Omental fat pad (tissue), 4 donors: ENCODE measurements at places on chromosomes 16 and 17. TPM values are rescaled to one million over a fixed set of nuclear protein-coding genes. Genes with fewer than 3 reads are reported as not detected.

KCNH6 gene
- total RNA-seq = not detected

PPY gene
- not detected for total RNA-seq

VPS9D1 gene
- 6.4 TPM for total RNA-seq

PRR11 gene
- 0.93 TPM for total RNA-seq

GRB7 gene
- total RNA-seq = 19.3 TPM

TBC1D3G gene
- total RNA-seq = not detected

TBC1D3B gene
- total RNA-seq = 1.9 TPM

ZNF213 gene
- 4.1 TPM for total RNA-seq

OSGIN1 gene
- 12.1 TPM for total RNA-seq

DRC3 gene
- 1.6 TPM for total RNA-seq

ASPA gene
- total RNA-seq = 6.4 TPM

DNA sequence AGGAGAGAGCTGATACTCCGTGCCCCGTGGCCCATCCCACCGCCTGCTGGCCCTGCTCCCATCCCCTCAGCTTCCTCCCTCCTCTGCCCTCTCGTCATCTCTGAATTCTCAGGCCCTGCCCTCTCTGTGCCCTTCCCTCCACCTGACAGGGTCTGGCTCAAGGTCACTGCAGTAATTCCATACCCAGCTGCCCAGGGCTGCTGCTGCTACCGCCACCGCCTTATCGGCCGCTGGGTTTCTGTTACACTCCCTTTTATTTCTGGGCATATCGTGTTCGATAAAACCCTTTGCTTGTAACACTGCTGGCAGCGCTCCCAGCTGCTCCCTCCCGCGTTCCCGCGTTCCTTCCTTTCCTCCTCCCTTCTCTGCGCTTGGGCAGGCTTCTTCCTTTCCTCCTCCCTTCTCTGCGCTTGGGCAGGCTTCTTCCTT lies 1.2 kb downstream of the EPN3 start:
- DNase-seq = no peak

DNA sequence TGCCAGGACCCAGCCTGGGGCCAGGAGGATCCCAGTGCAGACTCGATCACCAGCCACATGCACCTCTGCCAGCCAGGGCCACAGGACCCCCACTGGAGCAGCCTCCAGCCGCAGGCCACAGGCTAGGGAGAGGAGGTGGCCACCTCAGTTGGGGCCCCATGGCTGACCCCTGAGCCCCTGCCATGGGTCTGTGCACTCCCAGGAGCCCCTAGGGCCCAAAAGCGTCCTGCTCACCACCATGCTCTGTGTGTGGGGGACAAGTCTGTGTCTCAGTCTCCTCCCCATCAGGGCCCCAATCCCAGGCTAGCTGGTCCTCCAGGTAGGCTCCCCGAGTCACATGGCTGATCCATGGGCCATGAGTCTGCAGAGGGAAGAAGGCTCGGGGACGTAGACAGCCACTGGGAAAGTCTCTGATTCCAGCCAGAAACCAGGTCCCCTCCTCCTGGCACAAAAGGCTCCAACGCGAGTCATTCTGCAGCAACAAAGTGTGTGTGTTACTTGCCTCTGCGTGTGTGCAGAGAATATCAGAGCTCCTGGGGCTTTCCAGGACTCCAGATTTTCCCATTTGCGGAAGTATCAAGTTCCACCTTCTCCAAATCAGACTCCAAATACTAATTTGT lies 6.1 kb upstream of the PRSS8 start:
- DNase-seq = no peak

DNA sequence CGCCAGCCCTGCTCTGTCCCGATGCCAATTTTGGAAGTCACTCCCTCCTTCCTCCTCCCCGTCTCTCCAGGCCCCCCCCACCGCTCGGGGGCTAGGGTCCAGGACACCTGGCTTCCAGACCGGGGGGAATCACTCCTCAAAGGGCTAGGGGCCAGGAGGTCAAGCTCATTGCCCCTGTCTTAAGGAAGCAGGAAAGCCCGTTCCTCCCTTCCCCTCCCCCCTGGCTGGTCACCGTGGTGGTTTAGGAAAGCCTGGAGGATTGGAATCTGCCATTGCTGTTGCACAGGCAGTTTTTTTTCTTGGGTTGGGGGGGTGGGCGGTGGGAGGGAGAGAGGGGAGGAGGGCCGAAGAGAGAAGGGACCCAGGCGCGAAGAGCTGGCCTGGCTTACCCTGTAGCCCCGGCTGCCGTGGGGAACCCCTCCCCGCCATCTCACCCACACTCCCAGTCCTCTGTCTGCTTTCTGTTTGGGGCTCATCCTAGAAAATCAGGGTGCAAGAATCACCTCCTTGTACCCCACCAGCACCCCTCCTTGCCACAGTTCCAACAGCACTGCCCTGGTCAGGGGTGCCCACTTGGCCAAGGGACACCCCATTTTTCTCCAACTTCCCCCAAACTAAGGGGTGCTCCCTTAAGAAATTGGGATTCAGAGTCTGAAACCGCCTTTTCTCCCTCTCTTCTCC lies 2.9 kb upstream of the BCL6B start:
- DNase-seq = no peak

GRCh38 chr17:67639979-67640378 lies 77.8 kb upstream of the NOL11 start:
- no peak for DNase-seq

- no peak for DNase-seq
Observed at GRCh38 chr17:42270596-42270995, 5.6 kb downstream of the STAT5B start.

GRCh38 chr16:1510941-1511351 lies 17.8 kb downstream of the TELO2 start:
- no peak for DNase-seq

DNA sequence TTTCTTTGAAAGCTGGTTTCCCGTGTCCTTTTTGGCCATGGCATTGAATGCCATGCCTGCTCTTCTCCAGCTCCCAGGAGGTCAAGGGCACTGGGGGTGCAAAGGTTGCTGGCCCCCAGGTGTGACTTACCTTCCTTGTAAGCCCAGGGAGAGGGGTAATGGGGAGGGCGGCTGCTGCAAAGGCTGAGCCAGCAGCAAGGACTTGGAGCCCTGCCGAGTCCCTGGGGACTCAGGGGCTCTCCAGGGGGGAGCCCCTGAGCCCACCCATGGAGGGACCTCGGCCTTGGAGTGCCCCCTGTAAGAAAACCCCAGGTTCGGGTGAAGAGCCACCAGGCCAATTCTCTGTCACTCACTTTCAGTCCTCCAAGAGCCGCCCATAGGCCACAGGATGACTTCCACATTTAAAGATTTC lies 5.9 kb upstream of the CCL22 start:
- no peak for DNase-seq

DNA sequence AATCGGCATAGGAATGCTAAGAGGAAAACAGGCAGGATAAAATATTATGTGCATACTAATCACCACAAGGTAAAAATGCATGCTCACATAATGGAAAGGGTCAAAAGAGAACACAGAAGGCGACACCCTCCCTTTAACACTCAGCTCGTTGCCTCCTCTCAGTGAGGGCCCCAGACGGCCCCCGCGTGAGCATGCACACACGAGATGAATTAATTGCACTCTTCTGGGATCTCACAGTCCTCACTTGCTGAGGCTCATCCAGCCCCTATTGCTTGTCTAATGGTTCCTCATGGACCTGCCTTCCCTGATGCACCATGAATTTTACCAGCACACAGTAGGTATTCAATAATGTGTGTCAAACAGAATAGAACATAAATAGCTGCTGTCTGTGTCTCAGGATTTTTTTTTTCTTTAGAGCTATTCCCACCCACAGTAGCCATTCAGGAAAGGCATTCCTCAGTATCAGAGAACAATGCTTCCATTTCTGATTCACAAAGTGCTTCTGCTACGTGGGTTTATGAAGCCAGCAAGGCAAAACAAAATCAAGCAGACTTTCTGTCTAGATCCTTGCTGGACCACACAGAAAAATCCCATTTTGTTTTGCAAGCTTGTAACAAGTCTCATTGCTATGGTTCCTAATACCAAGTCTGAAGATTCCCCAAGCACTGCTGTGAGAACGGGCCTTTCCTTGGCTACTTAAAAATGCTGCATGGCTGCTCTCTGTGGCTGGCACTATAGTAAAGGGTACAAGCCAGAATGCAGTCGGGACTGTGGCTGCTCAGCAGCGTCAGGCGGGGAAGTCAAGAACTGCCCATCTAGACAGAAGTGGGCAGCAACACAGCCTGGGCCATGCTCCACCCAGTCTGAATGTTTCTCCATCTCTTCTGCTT lies 43.6 kb downstream of the TOM1L2 start:
- no peak for DNase-seq

GRCh38 chr17:28702026-28702751 lies 9.5 kb downstream of the PROCA1 start:
- DNase-seq = no peak

- no peak for DNase-seq
Observed at GRCh38 chr17:40886090-40886489, 1.0 kb upstream of the KRT20 start.

- DNase-seq = no peak
Observed at GRCh38 chr16:75590920-75591843, 25.0 kb downstream of the GABARAPL2 start.

DNA sequence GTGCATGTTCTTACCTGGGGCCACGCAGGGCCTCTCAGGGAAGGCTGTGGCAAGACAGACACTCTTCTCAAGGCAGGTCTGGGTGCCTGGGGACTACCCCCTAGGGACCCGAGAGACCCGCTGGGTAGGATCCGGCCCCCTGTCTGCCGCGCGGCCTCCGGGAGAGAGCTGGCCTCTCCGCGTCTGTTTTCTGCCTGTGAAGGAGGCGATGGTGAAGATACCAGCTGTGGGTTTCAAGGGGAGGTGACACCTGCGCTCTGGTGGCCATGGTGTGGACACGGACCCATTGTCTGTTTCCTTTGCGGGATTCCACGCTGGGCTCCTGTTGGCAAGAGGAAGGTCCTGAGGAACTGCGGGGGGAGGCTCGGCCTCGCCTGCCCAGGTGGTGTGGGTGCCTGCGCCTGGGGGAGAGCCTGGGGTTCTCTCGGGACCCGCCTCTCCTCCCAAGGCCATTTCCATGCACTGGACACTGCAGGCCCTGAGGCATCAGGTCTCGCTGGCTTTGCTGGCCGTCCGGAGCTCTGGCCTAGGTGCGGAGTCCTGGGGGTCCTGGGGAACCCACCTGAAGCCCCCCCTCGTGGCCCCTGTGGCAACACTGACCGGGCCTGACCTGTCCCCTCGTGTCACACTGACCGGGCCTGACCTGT lies 12.2 kb upstream of the METRNL start:
- no peak for DNase-seq

DNA sequence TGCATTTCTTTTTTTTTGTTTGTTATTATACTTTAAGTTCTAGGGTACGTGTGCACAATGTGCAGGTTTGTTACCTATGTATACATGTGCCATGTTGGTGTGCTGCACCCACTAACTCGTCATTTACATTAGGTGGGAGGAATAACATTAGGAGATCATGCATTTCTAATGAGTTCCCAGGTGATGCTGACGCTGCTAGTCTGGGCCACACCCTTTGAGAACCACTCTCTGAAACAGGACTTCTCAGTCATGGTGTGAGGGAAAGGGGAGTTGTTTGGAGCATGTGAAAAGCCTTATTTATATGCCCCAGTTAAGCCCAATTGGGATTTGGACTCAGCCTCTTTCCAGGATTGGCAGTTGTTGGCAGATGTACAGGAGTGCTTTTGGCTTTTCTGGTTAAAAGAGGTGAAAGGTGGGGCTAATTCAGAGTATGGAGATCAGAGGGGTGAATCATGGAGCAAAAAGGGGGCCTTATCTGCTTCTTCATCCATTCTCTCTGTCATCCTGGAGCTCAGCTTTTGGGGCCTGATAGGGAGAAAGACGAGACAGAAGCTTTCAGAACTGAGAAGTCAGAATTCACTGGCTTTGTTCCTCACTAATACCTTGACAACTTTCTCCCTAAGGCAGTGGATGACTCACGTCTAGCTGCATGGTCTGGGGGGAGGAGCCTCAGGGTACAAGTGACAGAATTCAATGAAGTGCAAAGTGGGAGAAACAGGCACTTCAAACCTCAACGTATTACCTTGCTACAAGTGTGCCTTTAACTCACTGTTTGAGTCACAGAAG lies 180.0 kb upstream of the CACNG3 start:
- no peak for DNase-seq

GRCh38 chr16:79997257-79997656 lies 396.7 kb upstream of the MAF start:
- DNase-seq = no peak

DNA sequence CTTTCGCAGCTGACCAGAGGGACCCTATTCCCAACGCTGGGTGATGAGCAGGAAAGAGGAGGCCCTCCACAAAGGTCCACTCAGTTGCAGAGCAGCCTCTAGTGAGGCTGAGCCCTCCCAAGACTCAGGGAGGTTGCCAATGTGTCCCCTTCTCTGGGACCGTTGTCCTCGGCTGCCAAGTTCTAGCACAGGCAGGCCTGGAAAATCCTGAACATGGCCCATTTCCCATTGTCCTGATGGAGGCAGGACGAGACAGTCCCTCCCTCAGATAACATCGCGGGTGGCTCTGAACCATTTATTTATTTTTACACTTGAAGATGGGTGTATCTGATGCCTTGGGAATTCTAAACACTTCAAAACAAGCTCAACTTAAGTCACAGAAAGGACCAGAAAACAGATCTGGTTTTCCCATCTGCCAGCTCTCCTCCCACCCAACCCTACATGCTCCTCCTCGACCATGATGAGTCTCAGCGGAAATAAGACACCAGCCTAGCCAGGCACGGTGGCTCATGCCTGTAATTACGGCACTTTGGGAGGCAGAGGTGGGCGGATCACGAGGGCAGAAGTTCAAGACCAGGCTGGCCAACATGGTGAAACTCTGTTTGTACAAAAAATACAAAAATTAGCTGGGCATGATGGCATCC lies 12.8 kb downstream of the CDIP1 start:
- DNase-seq = no peak

GRCh38 chr16:66513111-66513723 lies 36.7 kb downstream of the TK2 start:
- no peak for DNase-seq

DNA sequence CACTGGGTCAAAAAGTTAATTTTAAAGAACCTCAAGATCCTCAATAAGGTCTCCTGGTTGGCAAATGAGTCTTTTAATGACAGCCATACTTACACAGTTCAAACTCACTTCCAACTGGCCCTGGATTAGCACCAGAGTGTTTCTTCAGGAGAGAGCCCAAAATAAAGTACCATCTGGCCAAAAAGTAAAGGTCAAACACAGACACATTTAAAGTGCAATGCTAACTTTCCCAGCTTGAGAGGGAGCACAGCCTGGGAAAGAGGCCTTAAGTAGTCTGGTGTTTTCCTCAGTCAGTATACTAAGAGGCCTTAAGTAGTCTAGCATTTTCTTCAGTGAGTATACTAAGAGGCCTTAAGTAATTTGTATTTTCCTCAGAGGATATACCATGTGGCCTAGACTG lies 46.6 kb upstream of the ERN1 start:
- DNase-seq = no peak

DNA sequence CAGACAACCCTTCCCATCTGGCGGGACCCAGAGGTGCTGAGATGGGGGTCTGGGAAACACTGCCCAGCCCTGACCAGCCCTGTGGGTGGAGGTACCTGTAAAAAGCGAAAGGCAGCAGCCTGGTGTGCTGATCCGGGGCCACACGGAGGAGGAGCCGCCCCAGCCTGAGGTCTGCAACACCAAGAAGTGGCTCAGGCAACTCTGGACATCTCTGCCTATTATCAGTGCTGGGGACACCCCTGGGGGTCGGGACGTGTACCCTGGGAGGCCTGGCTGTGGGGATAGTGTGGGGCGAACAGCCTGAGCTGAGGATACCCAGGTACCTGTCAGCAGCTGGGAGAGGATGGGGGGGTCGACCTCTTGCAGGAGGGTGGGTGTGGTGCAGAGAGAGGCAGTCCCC lies 18.0 kb downstream of the ZNF276 start:
- DNase-seq = no peak

- DNase-seq = no peak
Observed at GRCh38 chr16:47660540-47660939, 199.4 kb downstream of the PHKB start.
